ENCODE measurements at places on chromosomes 5 and 9.

GRCh38 chr5:96851312-96852062 lies 24.8 kb upstream of the ERAP2 start:
- DNase-seq = no peak

DNA sequence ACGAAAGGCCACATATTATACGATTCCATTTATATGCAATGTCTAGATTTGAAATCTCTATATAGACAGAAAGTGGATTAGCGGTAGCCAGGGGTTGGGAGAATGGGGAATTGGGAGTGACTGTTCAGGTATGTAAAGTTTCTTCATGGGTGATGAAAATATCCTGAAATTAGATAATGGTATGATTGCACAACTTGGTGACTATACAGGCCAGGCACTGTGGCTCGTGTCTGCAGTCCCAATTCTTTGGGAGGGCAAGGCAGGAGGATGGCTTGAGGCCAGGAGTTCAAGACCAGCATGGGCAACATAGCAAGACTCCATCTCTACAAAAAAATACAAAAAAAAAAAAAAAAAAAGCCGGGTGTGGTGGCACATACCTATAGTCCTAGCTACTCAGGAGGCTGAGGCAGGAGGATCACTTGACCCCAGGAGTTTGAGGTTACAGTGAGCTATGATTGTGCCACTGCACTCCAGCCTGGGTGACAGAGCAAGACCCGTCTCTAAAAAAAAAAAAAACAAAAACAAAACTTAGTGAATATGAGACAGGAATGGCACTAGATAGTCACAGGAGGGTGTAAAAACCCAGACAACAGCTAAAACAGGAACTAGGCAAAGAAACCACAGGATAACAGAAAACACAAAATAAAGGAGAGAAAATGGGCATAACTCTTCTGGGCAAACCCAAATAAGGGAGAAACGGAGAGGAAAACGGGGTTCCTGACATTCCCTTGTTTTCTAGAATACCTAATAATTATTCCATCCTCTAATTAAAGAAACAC lies 72.1 kb upstream of the ZNF618 start:
- no peak for DNase-seq

DNA sequence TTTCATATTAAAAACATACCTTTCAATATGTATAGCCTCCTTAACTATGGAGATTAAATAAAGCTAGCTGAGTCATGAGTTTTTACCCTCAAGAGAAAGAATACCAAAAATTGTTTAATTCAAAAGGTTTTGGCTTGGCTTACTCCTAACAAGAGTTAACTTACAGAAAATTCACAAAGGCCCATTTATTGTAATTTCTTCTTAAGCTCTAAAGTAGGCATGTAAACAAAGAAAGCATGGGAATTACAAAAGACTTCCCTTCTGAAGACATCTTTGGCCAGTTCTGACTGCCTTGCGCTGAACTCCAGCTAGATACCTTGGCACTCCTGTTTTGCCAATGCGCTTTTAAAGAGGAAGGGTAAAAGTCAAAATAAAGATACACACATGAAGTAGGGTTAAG lies 28.2 kb downstream of the PUM3 start:
- DNase-seq = no peak

- no peak for DNase-seq
Measured at GRCh38 chr5:175609526-175609925, 48.3 kb upstream of the HRH2 start.

- no peak for DNase-seq
Measured at GRCh38 chr5:135335031-135335828, 63.8 kb downstream of the MACROH2A1 start.

DNA sequence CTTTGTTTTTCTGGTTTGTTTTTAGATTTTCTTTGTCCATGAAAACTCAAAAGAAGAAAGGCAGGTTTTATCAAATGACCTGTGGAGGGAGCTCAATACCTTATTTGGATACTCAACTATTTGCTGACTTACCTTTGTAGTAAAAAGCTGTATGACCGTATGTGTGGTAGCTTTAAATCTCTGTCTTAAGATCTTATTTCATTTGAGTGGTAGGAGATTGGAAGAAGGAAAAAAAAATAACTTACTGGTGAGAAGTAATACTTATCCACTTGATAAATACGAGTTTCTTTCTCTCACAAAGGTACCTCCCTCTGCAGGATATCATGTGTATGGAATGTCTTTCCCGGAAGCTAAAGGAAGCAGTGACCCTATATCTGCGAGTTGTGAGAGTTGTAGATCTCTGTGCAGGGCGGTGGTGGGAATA lies 15.0 kb downstream of the FBXO38 start:
- DNase-seq = no peak

GRCh38 chr9:36092509-36093215 lies 43.9 kb upstream of the GLIPR2 start:
- DNase-seq = no peak

GRCh38 chr9:129224618-129225489 lies 46.8 kb upstream of the IER5L start:
- no peak for DNase-seq

GRCh38 chr9:108331596-108331995 lies 524.2 kb downstream of the ACTL7B start:
- DNase-seq = no peak

- no peak for DNase-seq
Measured at GRCh38 chr5:95843733-95844223, 21.3 kb upstream of the GLRX start.

GRCh38 chr5:103463261-103463660 lies 99.3 kb downstream of the NUDT12 start:
- no peak for DNase-seq

DNA sequence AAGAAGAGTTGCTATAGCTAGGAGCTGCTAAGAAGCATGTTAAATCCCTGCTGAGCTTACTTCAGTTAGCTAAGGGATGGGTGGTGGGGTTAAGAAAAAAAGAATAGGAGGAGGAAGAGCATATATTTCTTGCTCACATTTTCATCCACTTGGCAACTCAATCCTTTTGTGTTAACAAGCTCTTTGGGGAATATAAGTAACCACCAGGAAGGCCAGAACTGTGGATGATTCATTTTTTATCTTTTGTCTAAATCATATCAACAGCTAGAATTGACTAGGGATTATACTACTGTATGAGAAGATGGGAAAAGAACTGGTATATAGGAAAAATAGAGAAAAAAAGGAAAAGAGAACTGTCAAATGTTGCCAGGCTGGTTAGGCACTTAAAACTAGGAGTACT lies 555.3 kb upstream of the ARRDC3 start:
- no peak for DNase-seq

DNA sequence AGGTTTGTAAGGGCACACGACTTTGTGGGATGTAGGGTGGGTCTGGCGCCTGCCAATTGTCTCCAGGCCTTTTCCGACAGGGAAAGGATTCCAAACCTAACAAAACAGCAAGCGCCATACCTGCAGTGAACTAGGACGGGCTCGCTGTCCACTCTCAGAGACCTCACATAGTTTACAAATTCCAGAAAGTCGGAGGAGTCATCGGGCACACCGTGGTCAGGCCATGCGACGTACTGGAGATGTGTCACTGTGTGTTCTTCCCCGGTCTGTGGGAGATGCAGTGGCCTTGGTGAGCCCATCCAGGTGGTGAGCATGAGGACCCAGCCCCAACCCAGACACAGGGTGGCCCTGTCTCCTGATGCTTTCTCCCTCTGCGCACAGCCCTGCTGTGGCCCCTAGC lies 61.3 kb upstream of the EPB41L4B start:
- no peak for DNase-seq

DNA sequence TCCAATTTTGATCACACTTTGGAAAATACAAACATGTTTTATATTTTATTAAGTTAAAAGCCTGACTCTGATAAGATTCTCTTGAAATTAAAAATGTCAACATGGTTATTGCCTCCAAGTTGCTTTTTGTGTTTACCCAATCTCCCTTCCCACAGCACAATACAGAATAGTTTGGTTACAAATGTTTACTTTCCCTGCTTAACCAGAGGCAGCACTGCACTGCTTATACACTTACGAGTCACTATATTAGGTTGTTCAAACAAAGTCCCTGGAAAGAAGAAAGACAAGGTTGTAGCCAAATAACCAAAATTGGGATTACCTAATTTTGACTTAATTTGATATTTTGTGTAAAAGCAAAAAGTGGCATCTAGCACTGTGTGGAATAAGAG lies 25.9 kb downstream of the SRFBP1 start:
- DNase-seq = no peak

- DNase-seq = no peak
Measured at GRCh38 chr5:74258314-74258665, 382.2 kb downstream of the ENC1 start.

DNA sequence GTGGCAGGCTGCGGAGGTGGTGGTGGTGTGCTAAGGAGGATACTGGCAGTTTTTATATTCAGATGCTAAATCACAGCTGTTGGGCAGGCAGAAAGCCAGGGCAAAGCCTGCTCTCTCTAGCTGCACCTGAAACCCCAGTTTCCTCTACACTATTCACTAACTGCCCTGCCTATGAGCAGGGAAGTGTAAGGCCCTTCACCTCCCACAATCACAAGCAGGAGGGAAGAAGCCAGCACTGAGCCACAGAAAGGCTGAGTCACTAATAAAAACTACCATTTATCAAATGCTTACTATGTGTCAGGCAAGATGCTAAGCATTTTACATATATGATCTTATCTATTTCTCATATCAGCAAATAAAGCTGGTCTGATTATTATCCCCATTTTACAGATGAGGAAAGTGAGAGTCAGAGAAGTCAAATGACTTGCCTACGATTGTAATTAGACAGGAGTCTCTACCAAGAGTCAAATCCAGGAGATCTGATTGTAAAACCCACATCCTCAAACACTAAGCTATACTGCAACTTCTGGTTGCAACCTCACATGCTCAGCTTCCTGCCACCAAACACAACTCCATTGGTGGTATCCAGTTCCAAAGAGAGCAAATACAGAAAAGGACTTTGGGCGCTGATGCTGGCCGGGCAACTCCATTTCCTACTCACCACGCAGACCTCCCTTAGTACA lies 17.7 kb upstream of the IL6ST start:
- no peak for DNase-seq

DNA sequence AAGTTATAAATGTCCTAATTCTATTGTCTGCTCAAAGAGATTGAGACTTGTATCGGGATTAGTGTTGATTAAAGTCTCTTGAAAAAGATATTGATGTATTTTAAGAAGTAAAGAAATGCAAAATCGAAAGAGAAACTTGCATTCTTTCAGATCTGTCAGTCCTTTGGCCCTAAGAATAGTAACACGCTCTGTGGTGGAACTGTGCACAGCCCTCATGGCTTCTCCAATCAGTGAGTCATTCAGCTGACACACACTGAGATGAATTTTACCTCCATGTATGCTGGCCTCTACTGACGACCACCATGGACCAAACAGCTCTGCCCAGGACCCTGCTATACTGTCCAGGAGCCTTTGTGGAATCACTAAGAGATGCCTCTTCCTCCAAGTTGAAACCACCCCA lies 232.4 kb downstream of the ESM1 start:
- no peak for DNase-seq

- no peak for DNase-seq
Measured at GRCh38 chr9:8730618-8731017, 931.0 kb upstream of the DMAC1 start.

GRCh38 chr9:124770359-124771020 lies 621 bp downstream of the NR6A1 start:
- DNase-seq = peak; percentile 41

DNA sequence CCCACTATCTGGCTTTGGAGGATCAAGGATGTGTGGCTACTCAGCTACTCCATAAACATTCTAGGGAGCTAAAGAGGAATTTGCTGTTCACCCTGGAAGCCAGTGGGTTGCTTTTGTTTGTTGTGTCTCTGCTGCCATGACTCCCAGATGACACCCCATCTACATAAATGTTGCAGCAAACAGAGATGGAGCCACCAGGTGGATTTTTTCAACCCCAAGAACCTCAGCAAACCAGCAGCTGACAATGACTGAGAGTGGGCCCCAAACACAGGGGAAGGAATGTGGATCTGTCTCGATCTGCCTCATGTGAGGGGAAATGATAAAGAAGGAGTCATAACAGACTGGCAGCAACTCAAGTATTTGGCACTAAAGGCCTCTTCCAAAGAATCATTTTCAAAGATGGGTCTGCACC lies 132.7 kb upstream of the TNC start:
- no peak for DNase-seq

DNA sequence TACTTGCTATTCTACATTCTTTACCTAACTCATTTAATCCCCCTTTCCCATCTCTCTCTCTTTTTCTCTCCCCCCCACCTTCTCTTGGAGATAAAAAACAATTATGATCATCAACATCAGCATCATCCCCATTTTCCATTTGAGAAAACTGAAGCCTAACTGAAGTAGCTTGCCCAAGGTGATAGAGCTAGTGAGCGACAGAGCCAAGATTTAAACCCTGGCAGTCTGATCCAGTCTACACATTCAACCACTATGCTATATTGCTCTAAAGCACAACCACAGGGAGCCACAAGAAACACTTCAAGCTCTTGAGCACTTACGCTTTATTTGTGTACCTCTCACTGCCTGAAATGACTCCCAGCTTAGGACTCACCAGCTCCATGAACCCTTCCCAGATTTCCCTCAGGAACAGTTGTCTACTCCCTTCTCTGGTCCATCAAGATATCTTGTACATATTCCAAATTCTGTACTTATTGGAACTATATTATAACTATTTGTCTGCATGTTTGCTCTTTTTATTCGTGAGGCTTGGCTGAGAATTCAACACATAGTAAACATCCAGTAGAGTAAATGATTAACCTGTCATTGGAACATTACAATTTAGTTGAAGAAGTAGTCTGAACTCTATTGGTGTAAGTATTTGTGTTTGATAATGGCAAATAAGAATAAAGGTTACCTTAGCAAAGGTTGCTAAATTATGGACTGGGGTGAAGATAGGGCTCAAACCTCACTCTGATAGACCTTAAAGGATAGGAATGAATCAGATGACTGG lies 164.8 kb downstream of the EFNA5 start:
- no peak for DNase-seq

GRCh38 chr5:1161833-1162229 lies 39.6 kb upstream of the SLC6A19 start:
- no peak for DNase-seq

DNA sequence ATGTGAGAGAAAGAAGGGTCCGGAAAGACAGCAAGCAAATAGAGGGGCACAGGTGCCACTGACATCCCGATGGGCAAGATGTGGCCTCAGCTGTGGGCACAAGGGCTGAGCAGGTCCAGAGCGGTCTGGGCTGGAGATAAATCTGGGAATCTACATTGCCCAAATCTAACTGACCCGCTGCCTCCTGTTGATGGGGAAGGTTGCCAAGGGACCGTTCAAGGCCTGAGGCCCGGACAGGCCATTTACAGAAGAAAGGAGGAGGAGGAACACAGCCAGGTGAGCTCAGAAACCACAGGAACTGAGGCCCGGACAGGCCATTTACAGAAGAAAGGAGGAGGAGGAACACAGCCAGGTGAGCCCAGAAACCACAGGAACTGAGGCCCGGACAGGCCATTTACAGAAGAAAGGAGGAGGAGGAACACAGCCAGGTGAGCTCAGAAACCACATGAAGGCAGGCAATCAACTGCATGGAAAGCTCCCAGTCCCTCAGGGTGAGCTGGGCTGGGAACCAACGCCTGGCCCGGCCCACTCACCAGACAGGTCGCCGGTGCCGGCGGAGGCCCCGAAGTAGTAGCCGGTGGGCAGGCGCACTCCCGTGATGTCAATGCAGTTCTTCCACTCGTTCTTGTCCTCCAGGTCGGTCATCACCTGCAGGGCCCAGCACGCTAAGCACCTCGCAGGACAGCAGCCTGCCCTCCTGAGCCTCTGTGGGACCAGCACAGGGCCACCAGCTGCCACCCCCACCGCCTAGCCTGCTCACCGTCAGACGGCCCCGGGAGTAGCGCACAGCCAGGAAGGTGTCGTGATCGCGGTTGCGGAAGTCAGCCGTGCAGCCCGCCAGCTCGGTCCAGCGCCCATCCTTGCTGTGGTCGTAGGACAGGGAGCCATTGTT lies 14.6 kb downstream of the LMAN2 start:
- DNase-seq = no peak
